WERI-Rb-1 (cell line): ENCODE measurements at places on chromosomes 6 and 20.

DNA sequence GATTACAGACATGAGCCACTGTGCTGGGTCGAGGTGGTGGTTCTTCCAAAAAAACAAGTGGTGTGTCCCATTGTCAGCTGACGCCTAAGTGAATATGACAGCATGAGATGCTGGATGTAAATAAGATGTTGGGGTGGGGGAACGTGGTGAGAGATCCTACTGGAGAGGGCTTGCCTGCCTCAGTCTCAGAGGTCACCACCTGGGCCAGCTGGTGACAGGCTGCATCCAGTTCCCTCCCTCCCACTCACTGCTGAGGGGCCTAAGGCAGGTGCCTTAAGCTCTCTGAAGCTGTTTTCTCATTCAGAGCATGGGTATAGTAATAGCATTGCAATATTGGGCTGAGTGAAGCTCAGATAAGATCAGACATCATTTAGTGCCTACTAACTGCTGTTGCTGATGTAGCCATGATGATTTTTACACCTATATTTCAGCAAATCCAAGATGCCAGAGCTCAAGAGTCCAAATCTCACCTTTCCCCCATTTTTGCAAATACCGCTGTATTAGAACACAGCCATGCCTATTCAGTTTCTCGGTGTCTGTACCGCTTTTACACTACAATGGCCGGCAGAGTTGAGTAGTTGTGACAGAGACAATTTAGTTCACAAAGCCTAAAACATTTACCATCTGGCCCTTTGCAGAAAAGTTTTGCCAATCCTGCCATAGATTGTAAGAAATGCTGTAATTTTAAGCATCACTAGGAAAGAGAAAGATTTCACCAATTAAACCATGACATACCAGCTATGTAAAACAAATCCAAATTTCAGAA is 171.3 kb downstream of the ANKRD60 start:
- DNase-seq = no peak

- no peak for DNase-seq
Measured at GRCh38 chr20:57212534-57213276, 53.7 kb downstream of the BMP7 start.

DNA sequence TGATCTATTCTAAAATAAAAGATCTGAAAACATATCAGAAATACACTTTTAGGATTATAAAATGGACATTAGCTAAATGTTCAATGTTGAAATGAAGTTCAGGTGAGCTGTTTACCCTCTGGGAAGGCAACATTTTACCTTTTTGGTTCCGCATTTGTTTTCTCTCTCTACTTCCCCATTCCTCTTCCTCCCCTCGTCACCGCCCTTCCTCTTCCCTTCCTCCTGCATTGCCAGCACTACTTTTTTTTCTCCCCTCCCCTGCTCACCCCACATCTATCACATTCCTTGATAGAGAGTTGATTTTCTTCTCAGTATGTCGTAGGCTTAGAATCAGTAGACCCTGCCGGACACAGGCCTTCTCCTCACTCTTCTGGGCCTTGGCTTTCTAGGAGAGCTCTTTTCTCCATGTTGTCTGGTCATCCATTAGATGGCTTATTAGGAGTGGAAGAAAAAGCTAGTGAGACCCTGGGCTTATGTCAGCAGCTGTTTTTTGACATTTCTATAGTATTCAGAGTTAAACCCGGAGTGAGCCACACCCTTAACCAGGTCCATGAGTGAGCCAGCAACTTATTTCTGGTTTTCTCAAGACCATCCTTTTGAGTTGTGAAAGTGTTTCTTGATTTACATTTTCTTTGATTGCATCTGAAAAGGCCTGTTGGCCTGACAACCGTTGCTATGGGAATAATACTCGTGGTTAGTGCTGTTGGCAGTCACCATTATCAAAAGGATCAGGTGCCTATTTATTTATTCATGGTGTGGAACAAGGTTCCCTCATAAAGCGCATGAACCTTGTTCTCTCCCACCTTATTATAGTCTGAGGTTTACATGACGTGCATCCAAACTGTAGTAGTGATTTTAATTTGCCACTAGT is 90.9 kb downstream of the DTD1 start:
- no peak for DNase-seq

- no peak for DNase-seq
Measured at GRCh38 chr20:47493963-47494293, 7.8 kb upstream of the NCOA3 start.

DNA sequence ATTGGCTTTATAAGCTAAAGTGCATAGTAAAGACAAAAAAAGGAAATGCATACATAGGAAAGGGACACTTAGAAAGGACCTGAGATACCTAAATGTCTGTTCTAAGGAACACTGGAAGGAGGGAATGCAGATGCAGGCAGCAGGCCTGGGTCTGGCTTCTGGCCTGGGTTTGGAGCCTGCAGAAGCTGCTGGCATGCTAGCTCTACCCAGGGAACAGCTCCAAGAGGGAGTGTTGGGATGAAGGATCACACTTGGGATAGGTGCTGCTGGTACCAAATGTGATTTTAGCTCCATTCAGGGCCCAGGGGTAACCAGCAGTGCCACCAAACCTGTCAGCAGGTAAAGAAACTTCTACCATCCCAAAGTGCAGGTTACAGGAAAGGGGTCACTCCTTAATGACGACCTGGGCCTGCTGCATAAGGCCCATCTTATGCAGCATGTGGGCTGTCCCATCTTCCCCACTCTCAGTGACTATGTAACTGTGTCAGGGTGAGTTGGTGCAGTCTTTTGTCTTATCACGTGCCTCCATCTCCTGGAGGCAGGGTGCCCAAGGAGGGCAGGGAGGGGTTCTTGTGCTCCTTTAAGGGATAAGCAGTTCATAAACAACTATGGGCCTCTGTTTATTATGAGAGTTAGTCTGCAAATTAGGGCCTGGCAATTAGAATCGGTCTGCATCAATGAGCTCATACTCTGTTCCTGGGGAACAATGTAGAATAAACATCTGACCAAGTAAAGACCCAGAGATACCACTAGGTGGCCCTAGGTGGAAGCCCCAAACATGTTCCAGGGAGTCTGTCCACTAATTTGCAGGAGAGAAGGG is 26.9 kb downstream of the DDX27 start:
- peak; percentile 28 for DNase-seq

DNA sequence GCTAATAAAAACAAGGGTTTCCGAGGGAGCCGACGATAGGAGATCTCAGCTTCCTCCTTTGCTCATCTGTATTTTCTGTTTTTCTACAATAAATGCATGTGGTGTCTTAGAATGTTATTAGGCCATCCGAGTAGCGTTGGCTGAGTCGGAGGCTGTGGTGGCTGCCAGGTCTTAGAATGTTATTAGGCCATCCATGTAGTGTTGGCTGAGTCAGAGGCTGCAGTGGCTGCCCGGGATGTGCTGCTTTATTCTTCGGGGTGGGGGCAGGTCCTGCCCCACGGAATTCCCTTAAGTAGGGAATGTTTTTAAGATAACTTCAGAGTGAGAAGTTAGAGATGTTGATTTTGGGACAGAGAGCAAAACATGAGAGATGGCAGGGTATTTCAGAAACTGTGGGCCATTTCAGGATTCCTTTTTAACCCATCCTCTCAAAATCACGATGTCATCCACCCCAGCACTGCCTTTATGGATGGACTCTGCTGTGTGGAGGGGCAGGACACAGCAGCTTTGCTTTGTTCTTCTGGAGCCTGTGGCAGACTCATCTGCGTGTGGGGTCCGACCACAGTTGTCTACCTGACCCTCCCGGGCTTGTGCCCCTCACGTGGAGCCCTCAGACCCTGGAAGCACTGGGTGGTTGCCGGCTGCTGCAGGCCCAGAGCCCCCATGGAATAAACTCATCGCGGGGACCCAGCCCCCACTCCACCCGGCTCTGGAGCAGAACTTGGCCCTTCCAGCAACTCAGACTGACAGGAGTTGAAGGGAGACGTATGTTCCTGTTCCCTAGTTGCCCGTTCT is 20.4 kb downstream of the OSBPL2 start:
- no peak for DNase-seq

DNA sequence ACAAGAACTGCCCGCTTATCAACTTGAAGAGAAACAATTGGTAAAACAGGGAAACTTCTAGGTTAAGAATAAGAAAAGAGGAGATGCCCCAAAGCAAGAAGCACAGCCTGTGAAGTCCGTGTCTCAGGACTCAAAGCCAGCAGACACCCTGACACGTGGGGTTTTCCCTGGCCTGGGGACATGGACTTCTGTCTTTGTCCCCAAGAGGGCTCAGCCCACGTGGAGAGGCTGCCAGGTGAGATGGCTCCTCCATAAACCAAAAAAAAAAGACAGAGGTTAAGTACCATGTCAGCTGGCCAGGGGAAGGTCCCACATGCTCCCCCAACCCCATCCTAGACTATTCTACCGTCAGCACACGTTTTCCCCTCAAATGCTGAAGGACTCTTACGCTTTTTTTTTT is 9.9 kb downstream of the SERPINB6 start:
- no peak for DNase-seq

DNA sequence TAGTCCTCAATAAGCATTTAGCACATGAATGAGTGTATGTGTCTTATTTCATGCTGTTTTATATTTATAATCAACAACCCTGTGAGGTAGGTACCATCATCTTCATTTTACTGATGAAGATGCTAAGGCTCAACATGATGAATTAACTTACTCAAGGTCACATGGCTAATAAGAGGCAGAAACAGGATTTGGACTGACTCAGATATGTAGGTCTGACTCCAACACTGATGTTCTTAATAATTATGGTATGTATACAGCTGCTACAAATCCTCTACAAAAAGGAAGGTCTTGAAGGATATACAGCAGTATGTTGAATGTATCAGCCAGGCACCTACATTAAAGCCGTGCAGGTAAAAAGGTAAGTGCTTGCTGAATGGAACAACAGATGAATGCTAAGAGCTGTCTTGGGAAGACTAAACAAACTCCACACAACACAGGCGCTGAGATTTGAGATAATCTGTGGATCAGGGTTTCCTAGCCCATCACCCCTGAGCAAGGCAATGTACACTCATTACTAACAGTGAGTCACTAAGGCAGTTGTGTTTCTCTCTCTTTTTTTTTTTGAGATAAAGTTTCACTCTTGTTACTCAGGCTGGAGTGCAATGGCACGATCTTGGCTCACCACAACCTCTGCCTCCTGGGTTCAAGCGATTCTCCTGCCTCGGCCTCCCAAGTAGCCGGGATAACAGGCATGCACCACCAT is 31.9 kb downstream of the TTI1 start:
- DNase-seq = no peak

- peak; percentile 22 for DNase-seq
Measured at GRCh38 chr20:14860410-14860814, 523.0 kb upstream of the FLRT3 start.

DNA sequence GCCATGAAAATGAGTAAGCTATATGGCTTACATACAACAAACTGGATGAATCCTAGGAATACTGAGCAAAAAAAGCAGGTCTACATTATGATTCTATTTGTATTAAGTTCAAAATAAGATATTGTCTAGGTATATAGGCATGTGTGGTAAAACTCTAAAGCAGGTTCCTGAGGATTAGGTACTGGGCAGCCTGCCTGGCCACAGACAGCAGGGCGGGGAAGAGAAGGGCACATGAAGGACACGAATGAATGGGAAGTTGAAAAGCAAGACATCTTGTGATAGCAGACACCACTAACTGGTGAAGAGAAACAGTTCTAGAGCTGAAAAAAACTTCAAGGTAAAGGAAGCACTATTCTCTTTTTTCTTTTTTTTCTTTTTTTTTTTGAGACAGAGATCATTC is 72.6 kb upstream of the SLC4A11 start:
- DNase-seq = no peak

GRCh38 chr20:53021934-53022333 is 49.8 kb downstream of the TSHZ2 start:
- DNase-seq = no peak

DNA sequence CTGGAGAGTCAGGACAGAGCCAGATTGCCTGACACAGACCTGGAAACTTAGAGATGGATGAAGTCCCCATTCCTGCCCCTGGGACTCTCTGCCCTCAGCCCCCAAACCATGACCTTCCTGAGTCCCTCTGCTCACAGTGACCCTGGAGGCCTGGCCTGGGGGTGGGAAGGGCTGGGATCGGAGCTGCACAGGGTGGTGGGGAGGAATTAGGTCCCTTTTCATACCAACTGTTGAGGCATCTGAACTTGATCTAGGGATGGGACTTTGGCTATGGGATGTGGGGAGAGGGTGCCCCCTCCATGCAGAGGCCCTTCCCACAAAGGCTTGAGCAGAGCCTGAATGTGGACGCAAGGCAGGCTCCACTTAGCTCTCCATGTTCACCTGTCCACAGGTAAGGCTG is 144.1 kb downstream of the MRPL14 start:
- no peak for DNase-seq

- DNase-seq = no peak
Measured at GRCh38 chr6:125814481-125814880, 23.7 kb downstream of the NCOA7 start.

GRCh38 chr6:120876424-120876823 is 457.9 kb downstream of the TBC1D32 start:
- no peak for DNase-seq

- no peak for DNase-seq
Measured at GRCh38 chr20:3981132-3981452, 34.3 kb downstream of the RNF24 start.

GRCh38 chr6:30644769-30645168 is 2.2 kb upstream of the C6orf136 start:
- no peak for DNase-seq

GRCh38 chr20:50041246-50041873 is 58.6 kb downstream of the SNAI1 start:
- DNase-seq = no peak

DNA sequence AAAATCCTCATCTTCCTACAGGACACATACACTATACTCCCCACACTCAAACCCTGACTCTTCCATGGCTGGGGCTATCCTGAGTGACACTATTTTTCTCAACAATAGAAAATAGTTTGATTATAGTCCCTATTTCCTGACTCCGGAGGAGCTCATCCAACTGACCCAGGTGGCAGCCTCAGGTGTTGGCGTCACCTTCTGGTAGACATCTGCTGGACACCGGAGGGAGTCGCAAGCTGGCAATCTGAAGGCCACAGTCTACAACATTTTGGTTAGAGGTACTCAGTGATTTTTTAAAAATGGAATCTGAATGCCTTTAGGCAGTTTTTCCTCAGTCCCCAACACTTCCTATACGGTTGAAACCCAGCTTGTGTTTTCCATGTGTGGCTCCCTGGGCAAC is 32.2 kb upstream of the OCSTAMP start:
- no peak for DNase-seq

DNA sequence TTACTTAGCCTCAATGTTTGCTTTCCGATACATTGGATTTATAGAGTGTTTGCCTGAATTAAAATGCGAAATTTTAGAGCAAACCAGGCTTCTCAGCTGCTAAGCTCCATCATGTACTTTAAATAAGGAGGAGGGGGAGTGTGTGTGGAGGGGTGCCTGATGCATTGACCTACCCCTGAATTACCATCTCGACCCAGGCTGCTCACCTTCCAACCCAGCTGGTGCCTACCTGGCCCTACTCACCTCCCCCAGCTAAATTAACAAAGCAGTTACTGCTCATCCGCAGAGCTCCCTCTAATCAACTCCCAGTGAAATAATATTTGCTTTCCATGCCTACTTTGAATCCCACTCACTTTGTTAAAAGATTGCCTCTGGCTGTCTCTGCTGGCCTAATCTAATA is 544.5 kb downstream of the MAFB start:
- DNase-seq = no peak

DNA sequence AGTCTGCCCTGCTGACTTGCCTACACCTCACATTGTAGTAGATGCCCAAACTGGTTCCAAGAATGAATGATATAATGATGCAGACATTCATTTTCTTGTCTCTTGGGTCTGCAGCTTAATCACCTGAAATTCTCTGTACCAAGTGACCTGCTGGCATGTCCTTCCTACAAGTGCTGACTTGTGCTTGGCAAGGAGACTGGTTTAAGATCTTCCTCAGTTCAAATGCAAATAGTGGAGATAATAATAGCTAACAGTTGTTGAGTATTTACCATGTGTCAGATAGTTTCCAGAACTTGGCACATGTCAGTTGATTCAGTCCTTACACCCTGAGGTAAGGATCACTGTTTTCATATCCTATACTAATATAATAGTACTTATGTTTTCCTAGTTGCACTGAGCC is 223.4 kb downstream of the SLC24A3 start:
- no peak for DNase-seq
